NCI-H187 (cell line): ENCODE measurements at places on chromosomes 7 and 10.

- DNase-seq: no peak
Observed at GRCh38 chr7:85770332-85770731, 583.5 kb upstream of the SEMA3D start.

GRCh38 chr10:43219848-43220247 lies 47.0 kb downstream of the RASGEF1A start:
- DNase-seq: no peak

GRCh38 chr7:158077934-158078910 lies 509.4 kb downstream of the PTPRN2 start:
- peak; percentile 86 for DNase-seq

DNA sequence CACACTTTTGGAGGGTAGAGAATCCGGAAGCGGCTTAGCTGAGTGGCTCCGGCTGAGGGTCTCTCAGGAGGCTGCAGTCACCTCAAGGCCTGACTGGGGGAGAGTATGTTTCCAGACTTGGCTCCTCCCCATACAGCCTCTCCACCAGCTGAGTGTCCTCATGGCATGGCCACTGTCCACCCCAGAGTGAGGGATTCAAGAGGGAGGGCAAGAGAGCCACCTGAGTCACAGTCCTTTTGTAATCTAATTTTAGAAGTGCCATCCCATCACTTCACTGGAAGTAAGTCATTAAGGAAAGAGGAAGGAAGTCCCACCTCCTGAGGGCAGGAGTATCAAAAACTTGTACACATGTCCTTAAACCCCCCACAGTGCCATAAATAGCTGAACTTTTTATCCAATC lies 134.0 kb downstream of the GLI3 start:
- no peak for DNase-seq

GRCh38 chr7:123864966-123865365 lies 20.0 kb downstream of the HYAL4 start:
- DNase-seq: no peak

DNA sequence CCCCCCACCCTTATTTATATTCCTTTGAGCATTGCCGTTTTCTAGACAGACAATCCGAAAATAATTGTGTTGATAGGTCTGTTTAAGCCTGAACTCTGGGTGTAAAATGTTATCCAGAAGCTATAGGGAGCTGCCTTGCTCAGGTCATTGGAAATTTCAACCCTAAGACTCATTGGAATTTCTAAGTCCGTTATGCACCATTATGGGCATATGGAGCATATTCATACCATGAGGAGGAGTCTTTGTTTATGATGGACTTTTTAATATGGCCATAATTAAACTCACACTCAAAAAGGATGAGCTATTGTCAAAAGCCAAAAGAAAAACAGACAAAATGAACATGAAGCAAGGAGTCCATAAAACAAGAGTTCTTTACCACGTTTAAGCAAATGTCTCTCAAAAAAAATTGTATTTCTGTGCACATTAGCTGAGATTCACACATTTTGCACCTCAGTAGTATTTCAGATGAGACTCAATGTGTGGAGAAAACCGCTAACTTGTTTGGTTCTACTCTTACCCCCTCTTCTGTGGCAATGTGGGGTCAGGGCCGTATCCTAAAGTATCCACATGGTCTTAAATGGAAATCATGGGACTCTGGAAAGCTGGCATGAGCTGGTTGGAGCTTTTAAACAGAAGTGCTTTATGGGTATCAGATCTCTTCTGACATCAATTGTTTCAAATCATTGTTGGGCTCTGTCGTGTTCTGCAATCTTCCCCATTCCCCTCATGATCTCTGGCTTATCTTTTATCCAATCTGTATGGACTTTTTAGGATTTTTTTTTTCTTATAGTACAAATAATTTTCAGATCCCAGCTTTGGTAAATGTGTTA lies 60.5 kb downstream of the PODXL start:
- DNase-seq: no peak

DNA sequence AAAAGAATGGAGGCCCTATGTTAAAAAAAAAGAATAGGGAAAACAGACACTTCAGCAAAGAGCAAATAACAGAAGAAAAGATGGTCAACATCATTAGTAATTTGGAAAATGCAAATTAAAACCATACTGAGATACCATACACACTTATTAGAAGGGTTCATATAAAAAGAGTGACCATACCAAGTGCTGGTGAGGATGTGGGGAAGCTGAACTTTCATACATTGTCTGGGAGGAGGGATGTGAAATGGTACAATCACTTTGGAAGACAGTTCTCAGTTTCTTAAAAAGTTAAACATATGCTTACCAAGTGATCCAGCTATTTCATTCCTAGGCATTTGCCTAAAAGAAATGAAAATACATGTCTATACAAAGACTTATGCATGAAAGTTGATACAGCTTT lies 194.4 kb downstream of the CXCL12 start:
- no peak for DNase-seq

DNA sequence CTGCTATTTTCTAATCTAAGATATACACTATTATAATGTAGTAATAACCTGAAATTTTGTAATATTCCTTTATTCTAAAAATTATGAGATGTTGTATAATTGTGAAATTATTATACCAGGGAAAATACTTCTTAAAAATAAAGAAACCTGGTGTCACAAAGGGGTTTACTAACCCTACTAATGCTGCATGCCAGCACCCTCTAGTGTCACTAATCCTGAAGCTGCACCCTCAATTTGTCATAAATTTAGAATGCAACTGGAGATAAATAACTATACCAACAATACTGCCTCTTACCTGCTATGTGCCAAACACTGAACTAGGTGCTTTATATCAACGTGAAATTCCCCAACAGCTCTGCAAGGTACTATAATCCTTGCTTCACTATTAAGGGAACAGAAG lies 30.8 kb downstream of the TM9SF3 start:
- DNase-seq: no peak

DNA sequence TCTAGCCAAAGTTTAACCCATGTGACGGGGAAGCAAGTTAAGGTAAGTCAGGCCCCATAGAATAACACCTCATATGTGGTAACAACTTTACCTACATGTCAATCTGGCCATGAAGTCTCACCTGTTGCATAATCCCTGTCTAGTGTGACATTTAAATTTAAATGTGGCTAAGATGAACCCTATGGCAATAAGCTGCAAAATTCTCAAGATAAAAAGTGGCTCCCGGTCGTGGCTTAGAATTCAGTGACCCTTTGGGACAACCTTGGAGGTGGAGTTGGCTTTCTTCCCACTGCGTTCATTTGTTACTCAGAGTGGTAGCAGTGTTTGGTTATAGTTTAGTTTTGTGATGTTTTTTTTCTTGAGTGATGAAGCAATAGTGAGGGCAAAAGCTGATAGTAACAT lies 90.6 kb downstream of the ARID5B start:
- no peak for DNase-seq

- DNase-seq: no peak
Observed at GRCh38 chr10:61795551-61795950, 105.9 kb upstream of the ARID5B start.

DNA sequence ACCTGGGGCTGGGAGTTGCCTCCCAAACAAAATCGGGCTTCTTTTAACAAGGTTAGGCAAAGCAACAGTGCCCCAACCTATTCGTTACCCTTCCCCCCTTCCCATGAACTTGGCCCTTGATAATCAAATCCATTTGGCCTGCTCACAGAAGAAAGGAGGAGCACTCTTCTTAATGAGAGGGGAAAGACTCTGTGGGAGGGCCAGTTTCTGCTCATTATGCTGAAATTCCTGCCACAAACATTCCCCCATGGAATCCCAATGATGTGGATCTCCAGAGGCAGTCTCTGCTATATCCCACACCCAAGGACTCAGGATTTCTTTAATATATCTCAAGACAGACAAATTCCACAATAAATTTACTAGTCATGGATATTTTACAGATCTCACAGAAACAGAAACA lies 43.0 kb downstream of the LSM5 start:
- DNase-seq: no peak

- DNase-seq: no peak
Observed at GRCh38 chr7:148191391-148192065, 399.0 kb upstream of the C7orf33 start.

DNA sequence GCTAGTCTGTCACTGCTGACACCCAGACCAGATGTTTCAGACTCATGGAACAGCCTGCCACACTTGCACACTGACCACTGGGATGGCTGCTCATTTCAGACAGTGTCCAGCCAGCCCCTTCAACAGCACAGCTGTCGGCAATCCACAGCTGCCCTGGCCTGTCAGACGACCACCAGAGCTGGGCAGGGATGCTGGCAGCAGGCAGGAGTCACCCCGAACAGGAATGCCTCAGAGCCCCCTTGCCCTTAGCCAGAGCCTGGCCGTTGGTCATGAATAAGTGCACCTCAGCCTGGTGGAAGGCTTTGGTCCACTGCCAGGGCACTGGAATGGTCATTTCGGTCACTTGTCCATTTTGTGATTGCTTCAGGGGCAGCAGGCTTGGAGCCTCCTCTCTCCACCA lies 149.6 kb upstream of the TCERG1L start:
- no peak for DNase-seq

- DNase-seq: no peak
Observed at GRCh38 chr10:78542521-78542920, 508.9 kb downstream of the RPS24 start.

- DNase-seq: no peak
Observed at GRCh38 chr7:120567204-120567603, 290.7 kb downstream of the TSPAN12 start.

DNA sequence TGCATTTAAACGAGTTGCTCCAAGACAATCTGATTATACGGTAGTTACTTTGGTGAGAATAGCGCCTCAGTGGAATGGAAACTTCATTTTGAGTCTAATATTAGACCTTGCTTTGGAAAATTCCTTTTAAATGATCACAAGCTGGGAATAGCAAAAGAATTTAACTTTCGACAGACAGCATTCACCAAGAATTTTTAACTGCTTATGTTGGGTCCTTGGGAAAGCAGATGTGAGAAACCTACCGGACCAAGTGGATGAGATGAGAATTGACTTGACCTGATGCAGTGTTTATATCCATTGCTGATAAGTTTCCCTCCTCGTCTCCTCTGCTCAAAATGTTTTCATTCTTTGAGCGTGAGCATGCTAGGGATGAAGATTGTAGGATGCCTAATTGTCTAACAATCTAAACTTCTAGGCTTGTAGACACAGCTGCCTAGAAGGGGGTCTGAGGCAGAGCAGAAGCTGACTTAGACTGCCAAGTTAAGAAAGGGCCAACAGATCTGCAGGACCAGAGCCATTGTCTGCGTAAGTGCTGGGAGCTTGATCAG lies 126.9 kb downstream of the CNNM2 start:
- DNase-seq: no peak

- no peak for DNase-seq
Observed at GRCh38 chr7:105611856-105612775, 30.8 kb upstream of the EFCAB10 start.

- no peak for DNase-seq
Observed at GRCh38 chr7:102927312-102927933, 14.6 kb downstream of the LRRC17 start.

DNA sequence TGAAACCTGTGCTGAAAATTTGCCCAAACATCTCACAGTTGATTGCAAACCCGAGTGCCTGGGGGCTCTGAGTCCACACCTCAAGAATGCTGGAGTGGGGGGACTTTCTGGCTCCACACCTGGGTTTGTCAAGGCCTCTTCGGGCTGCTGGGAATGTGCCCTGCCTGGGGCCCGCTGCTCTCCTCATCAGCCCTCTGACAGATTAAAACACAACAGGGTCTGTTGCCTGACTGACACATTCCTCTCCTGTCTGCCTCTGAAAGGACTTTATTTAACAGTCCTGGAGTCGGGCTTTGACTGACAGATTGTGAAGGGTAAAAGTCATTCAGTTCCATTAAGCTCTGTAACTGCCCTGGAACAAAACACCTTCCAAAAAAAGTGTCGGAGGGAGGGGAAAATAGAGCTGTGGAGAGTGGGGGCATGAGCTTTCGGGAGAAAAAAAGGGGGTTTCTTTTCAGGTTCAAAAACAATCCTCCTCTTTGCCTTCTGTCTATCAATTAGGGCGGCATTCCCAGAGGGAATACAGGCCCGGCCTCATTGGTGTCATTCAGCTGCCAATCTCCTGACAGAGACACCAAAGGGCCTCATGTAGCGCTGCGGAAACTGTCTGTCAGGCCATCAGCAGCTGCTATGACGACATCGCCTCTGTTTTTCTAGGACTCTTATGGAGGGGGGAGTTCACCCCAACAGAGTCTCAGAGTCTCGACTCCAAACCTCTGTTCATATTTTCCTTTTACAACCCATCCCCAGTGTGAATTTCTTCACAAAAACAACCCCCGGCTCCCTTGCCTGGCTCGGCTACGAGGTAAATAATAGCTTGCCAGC lies 398.8 kb upstream of the NFE2L3 start:
- DNase-seq: no peak

DNA sequence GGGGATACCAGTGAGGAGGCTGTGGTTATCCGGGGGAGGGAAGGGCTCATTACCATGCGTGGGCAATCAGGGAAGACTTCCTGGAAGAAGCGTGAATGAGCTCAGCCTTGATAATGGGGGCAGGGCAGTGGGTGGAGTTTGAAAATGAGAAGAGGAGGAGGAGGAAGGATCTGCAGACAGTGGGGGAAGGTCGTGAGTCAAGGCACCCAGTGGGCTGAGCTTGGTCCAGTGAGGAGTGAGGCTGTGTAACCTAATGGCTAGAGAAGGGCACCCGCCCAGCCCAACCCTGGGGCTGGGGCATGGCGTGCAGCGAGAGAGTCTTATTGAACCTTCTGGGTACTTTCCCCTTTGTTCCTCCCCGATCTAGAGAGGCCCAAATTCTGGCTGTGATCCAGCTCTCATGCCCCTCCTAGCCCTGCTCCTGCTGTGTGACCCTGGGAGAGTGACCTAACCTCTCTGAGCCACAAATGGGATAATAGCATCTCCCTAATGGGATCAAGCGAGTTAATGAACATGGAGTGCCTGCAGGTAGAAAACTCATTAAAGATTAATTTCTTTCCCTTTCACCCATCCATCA lies 31.5 kb downstream of the CLIP2 start:
- no peak for DNase-seq

- no peak for DNase-seq
Observed at GRCh38 chr10:119313644-119314043, 106.3 kb downstream of the GRK5 start.

DNA sequence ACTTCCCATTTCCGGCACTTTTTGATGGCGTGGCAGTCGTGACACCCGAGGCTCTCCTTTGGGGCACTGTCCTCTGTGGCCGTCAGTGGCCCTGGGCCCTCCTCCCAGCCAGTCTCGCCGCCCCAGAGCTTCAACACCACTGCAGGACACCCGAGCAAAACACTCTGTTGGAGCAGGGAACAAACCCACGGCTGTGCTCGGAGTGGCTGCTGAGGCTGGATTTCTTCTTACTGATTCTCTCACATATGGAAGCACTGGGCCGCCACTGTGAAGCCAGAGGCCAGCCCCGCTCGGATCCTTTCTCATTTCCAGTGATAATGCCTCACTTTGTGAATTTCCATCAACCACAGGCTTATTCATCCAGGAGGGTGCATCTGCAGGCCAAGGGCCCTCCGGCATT lies 58.2 kb upstream of the CYTH3 start:
- no peak for DNase-seq

DNA sequence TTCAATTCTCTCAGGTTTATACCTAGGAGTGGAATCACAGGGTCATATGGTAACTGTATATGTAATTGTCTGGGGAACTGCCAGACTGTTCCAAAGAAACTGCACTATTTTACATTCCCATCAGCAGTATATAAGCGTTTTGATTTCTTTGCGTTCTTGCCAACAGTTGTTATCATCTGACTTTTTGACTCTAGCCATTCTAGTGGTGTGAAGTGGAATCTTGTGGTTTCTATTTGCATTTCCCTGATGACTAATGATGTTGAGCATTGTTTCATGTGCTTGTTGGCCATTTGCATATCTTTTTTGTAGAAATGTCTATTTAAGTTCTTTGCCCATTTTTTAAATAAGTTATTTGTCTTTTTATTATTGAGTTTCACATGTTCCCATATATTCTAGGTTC lies 44.3 kb upstream of the ZC3HAV1 start:
- DNase-seq: no peak

GRCh38 chr10:122301055-122301810 lies 30.1 kb downstream of the BTBD16 start:
- DNase-seq: no peak
